ENCODE measurements at places on chromosomes 16 and 17.
A peak's percentile ranks its signal among the peaks of the same experiment; 100 is the strongest.

- DNase-seq = no peak
Observed at GRCh38 chr17:70169709-70170597, 621 bp downstream of the KCNJ2 start.

- no peak for DNase-seq
Observed at GRCh38 chr16:21268236-21268635, 9.9 kb downstream of the CRYM start.

DNA sequence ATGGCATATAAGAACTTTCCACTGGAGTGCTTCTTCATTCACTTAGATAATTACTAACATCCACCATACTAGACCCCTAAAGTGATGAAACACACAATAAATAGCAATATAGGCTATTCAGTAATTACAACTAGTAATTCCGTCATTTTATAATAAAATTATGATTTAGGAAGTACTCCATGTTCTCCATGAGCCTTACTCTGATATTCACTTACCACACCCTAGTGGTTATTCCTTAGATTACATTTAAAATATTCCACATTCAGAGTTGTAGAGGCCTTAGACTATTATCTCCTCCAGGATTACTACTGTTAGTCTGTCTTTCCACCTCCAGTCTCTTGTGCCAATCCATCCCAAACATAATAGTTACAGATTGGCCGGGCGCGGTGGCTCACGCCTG, 62.4 kb downstream of the STH start:
- no peak for DNase-seq

DNA sequence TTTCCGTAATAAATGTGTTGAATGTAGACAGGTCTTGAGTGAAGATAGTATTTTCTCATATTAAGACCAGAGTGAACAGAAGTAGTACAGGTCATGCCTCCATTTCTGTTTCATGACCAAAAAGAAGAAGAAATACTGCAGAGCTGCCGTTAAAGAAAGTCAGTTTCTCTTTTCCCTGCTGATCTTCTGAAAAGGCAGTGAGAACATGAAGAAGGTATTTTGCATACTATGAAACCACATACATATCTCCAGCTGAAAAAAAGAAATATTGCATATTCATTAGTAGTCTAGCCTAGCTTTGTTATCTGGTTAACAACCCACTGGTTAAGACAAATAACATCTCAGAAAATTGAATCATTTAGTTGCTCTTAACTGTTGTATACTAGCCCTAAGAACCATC, 138.4 kb downstream of the PHKB start:
- DNase-seq = no peak

- DNase-seq = peak; percentile 45
Observed at GRCh38 chr17:40074871-40075200, 12.1 kb downstream of the THRA start.

DNA sequence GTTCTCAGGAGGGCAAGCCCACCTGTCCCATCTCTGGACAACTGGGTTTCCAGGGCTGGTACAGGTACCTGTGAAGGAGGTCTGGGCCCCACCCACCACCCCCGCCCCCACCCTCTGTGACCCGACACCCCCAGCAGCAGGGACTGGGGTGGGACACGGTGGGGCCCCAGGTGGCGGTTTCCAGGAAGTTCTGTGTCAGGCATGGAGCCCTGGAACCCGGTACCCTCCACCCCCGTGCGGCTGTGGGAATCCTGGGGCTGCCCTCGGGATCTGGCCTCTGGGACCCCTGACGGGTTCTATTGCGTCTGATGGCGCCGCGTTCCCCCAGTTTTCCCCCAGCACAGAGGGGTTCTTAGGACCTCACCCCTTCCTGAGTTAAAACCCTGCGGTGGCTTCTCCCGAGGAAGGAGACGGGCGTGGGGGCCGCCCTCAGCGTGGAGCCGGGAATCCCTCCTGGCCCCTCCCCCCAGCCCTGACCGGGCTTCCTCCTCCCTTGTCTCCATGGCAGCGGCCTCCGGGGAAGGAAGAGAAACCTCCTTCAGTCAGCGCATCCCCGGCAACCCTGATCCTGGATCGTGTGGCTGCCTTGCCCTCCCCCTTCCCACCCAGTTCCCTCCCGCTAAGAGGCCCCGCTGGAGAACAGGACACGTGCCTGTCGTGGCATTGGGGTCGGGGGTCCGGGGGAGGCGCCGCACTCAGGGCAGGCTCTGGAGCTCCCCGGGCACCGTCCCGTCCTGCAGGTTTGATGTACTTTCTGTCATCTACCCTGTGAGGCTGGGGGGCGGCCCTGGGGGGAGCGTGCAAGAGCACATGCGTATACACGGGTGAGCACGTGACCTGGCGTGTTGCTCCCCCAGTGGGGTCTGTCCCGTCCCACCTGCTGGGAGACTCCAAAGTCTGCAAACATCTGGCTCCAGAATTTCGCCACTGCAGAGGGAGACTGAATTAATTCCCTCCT, 30.3 kb downstream of the CACNA1H start:
- peak; percentile 78 for DNase-seq

- DNase-seq = no peak
Observed at GRCh38 chr16:10564591-10564990, 15.8 kb downstream of the EMP2 start.

DNA sequence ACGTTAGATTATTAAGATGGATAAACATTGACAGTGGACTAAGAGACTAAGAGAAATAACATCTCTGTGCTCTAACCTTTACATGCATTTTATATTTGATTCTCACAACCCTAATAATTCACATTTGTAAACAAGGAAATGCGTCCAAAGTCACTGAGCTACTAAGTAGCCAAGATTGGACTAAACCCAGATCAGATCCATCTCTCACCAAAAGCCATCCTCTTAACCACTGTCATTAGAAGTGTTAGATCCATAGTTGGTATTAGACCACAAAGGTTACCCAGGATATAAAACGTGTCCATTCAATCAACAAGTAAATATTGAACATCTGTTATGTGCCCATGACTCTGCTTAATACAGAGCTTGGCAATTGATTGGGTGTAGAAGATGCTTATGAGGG, 5.2 kb downstream of the HSD17B2 start:
- no peak for DNase-seq

GRCh38 chr17:41811549-41812380, at the start of gene P3H4:
Gene P3H4, minus strand, starts transcription at chr17:41811949. Its CDS starts 34 bp downstream, at chr17:41811915.
- peak; percentile 77 for DNase-seq

- DNase-seq = no peak
Observed at GRCh38 chr16:85068746-85069145, 41.2 kb downstream of the KIAA0513 start.

DNA sequence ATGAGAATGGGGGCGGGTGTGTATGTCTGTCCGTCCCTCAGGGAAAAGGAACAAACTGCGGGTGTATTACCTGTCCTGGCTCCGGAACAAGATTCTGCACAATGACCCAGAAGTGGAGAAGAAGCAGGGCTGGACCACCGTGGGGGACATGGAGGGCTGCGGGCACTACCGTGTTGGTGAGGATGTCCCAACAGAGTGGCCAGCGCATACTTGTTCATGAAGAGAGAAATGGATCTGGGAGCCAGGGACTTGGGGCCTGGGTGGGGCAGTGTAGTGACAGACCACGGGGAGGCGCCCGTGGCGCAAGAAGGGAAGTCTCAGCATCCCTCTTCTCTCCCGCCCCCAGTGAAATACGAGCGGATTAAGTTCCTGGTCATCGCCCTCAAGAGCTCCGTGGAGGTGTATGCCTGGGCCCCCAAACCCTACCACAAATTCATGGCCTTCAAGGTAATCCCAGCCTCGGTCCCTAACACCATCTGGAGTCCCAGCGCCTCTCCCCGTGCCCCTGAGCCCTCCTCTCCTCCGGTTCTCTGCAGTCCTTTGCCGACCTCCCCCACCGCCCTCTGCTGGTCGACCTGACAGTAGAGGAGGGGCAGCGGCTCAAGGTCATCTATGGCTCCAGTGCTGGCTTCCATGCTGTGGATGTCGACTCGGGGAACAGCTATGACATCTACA, 3.5 kb upstream of the C17orf107 start:
- DNase-seq = no peak

DNA sequence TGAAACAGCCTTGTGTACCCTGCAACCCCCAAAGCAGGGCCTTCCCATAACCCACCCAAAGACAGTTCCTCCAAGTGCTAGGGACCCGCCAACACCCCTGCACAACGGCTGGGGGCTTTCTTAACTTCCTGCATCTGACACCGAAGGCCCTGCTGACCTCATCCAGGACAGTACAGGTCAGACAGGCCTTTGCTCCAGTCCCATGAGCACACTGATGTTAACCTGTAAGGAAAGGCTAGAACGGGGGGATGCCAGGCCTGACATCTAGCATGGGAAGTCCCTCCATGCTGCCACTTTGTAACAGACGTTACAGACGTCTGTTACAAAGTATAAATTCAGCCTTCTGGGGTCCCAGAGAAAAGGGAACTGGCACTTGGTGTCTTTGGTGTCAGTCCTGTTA, 369.1 kb downstream of the CPPED1 start:
- no peak for DNase-seq

DNA sequence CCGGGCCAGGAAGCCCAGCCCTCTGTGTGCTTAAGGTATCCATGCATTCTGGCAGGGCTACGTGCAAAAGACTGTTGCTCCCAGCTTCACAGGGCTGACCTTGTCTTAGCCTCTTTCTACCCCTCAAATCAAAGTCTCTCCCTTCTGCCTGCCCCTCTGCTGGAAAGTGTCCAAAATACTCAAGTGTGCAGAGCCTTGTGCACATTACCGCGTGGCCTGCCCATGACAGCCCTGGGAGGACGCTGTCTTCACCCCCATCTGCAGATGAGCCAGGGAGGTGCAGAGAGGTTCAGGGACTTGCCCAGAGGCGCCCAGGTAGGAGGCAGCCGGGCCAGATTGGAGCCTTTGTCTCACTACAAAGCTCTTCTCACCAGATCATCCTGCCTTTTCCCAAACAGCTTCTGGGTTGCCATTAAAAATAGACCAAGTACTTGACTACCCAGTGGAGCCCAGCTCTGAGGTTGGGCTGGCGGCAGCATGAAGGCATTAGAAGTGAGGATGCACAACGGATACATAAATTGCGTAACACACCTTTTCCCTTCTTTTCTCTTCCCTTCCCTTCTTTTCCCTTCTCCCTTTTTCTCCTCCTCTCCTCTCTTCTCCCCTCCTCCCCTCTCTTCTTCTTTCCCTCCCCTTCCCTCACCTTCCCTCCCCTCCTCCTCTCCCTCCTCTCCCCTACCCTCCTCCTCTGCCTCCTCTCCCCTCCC, 3.5 kb downstream of the CACNG4 start:
- DNase-seq = no peak

DNA sequence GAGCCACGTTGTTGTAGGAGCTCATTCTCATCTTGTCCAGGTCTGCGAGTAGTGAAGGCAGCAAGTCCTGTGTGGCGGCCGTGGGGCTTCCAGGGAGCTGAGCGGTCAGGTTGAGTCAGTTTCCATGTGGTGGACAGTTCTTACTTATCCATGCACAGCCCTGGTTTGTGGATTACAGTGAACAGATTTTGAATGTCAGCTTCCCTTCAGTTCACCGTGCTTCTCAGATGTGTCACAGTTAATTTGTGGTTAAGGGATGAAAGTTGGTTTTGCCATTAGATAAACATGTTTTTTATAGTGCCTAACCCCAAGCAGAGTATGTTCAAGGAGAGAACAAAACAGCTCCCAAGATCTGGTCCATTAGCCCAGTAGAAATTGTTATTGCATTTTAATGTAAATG, 103.1 kb downstream of the RPTOR start:
- DNase-seq = peak; percentile 84

DNA sequence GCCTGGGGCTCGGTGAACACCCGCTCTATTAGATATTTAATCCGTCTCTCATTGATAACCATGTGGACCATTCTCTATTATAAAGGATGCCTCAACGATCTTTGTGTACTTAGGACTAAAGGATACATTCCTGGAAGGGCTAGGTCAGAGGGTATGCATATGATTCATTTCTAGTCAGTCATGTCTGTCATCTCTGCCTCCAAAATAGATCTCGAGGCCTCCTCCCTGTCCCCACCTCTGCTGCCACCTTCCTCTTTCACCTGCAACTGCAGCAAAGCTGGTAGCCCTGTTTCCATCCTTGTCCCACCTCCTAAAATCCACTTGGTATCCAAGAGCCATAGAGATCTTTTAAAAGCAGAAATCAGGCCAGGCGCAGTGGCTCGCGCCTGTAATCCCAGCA, 121.5 kb downstream of the KATNIP start:
- DNase-seq = peak; percentile 79

- DNase-seq = no peak
Observed at GRCh38 chr17:64060331-64060730, 39.9 kb upstream of the ICAM2 start.

DNA sequence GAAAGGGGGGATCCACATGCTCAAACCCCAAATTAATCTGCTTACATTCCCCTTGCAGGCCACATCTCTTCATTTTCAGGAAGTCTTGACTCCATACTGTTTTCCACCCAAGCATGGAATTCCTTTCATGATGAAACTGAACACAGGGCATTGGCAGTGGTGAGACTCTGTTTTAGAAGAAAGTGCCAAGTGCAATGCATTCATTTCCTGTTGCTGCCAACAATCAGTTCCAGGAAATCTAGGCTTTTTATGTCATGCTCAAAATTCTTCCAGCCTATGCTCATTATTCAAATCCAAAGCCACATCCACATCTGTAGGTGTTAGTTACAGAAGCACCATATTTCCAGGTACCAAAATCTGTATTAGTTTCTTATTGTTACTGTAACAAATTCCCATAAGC, 4.1 kb downstream of the CCL2 start:
- DNase-seq = peak; percentile 85

GRCh38 chr17:19939993-19940721, 37.5 kb downstream of the AKAP10 start:
- no peak for DNase-seq

All from kidney tubule cell (primary cell).